ENCODE measurements at places on chromosomes 12 and 14. TPM values are rescaled to one million over a fixed set of nuclear protein-coding genes. Genes with fewer than 3 reads are reported as not detected.

AKAP5 gene
- 9.3 TPM for polyA plus RNA-seq

GLT1D1 gene
- polyA plus RNA-seq = 2.1 TPM

LGALS3 gene
- 14.3 TPM for polyA plus RNA-seq

WNT1 gene
- polyA plus RNA-seq = not detected

KRT83 gene
- polyA plus RNA-seq = not detected
